ENCODE measurements at places on chromosomes 2 and 18.

- DNase-seq, result no peak
Observed at GRCh38 chr2:143139835-143140393, 10.7 kb downstream of the ARHGAP15 start.

DNA sequence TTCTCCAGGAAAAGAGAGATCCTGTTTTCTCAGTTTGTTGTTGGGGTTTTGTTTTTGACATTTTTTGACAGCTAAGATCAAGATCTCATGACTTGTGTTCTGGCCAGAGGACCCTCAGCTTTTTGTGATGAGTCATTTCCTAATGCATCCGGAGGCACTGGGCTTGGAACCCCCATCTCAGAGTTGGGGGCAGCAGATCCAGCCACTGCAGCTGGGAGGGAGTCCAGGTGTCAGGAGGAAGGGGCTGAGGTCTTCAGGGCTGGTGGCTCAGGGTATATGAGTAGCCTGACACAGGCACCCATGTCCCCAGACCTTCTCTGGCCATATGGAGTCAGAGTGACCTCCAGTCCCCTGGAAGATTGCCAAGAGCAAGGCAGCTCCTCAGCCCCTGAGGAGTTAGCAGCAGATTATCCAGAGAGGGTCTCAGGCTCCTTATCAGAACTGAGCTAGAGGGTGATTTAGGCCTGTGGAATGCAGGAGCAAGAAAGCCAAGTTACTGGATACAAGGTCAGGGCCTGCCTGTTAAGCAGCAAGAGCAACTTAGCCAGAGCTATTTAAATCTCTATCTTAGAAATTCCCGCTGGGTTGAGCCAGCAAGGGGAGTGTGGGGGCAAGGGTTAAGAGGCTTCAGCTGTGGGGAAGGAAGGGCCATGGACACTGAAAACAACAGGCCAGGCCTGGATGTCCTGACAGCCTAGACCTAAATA is 62.4 kb downstream of the TANC1 start:
- no peak for DNase-seq

- no peak for DNase-seq
Observed at GRCh38 chr2:100716581-100716980, 103.4 kb upstream of the NPAS2 start.

DNA sequence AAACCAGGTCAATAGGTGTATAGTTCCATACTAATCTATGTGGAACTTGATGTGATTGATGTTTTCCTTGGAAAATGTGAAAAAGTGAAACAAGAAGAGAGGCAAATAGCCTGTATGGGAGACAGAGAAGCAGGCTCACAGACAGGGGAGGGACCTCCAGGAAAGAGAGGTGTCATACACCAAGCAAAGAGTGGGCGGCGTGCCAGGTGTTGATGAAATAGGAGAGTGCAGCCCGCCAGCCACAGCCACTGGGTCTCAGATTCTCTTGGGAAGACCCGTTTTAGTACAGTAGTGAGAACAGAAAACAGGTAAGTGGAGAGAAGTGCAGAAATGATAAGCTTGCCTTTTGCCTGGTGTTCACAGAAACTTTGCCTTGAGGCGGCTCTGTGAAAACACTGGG is 301.9 kb downstream of the ZNF407 start:
- no peak for DNase-seq

GRCh38 chr2:118847762-118848172 is 319 bp upstream of the EN1 start:
- peak; percentile 85 for DNase-seq

DNA sequence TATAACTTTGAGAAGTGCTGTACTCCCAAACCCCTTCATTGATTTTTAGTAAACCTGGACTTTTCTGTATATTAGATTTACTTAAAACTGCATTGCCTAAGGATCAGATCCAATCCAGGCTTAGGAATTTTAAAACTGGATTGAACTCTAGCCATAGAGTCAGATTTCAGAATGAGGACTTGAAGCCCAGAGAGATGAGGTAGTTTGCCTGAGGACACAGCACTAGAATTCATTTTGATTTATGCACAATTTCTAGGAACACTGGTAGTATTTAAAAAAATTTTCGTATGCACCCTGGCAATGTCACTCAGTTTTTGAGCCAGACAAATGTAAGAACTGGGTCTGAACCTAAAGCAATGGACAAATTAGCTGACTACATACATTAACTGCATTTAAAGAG is 144.9 kb downstream of the KCTD1 start:
- DNase-seq, result no peak

DNA sequence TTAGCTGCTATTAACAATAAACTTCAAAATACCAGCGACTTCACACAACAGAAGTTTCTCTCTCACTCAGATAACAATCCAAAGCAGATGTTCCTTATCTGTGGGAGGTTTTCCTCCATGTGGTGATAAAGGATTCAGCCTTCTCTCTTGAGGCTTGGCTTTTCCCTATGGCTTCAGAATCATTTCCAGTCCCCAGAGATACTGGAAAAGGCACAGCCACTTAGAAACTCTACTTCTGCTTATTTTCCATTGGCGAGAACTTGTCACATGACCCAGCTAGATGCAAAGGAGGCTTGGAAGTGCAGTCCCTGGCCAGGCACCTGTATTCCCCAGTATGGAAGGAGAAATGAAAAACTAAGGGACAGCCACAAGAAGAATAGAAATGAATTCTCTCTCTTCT is 344.8 kb downstream of the MTX2 start:
- no peak for DNase-seq

GRCh38 chr2:144430722-144431391 is 89.1 kb downstream of the ZEB2 start:
- no peak for DNase-seq

DNA sequence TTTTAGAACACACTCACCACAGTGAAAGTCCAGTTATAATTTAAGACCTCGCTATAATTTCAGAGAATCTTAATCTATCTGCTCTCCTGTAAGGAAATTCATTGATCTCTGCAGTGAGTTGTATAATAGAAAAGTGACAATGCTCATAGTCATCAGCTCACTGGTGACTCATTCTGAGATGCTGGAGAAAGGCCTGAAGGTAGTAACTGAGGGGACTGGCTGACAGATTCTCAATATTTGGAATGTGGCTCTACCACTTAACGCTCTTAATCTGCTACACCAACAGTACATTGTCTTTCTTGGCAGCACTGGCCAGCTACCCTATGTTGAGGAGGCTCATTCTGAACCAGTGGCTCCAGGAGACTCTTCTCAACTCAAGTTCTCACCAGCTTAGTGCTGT is 246.1 kb downstream of the RPRM start:
- DNase-seq, result no peak

DNA sequence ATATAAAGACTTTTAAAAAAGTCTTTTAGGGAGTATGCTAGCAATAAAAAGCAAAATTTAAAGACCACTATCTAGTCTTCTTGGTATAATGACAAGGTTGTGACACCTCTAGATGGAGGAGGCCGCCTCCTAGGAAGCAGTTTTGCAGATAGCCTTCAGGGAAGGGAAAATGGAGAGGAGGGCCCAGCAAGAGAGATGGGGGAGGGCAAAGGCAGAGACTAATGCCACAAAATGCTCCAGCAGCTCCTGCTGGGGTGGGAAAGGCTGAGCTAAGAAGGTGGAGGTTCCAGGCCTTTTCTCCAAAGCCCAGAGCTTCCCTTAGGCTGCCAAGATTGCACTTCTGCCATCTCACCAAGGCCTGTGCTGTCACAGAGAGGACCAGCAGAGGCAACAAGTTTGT is 153.9 kb upstream of the THSD7B start:
- no peak for DNase-seq

DNA sequence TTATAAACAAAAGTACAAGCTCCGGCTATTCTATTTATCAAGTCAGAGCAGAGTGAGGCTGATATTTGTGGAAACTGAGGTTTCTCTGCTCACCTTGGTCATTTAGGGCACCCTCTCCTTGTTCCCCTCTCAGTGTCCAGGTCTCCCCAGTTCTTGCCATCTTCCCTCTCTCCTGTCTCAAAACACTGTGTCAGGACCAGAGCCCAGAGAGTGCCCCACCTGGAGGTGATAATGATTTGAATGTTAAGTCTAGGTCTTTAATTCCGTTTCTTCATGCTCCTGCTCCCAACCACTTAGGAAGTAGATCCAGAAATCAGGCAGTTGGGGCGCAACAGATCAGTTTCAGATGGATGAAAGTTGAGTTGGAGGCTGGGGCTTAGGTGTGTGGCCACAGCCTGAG is 9.2 kb upstream of the ADCY3 start:
- no peak for DNase-seq

GRCh38 chr2:110675679-110676078 is 2.2 kb downstream of the BUB1 start:
- no peak for DNase-seq

DNA sequence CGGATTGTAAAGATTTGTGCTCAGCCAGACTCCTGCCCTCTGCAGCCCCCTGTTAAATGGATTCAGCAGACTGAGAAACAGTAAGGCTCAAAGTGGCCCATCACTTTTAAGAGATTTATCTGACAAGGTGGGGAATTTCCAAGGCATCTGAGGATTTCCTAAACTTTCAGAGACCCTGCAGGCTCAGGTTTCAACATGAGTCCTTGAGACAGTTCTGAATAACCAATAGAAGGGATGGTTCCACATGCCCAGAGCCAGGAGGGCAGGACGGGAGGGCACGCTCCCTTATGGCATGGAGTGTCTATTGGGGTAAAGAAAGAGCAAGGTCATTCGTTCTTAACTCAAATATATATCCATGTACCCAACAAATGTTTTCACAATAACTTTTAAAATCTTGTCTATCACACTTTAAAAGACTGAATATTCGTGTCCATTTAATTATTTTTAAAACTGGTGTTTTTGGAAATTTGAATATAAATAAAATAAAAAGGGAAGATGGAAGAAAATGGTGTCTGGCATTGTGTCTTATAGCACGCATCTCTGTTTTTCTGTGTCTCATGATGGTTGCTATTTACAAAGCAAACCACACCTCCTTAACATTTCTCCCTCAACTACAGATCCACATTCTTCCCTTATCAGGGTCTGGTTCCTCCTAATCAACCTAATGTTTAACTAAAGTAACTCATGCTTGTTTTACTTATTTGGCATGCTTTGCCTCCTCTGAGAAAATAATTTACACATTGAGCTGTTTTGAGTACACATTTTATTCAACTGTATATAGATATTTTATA is 56.0 kb upstream of the DSG1 start:
- DNase-seq, result no peak

DNA sequence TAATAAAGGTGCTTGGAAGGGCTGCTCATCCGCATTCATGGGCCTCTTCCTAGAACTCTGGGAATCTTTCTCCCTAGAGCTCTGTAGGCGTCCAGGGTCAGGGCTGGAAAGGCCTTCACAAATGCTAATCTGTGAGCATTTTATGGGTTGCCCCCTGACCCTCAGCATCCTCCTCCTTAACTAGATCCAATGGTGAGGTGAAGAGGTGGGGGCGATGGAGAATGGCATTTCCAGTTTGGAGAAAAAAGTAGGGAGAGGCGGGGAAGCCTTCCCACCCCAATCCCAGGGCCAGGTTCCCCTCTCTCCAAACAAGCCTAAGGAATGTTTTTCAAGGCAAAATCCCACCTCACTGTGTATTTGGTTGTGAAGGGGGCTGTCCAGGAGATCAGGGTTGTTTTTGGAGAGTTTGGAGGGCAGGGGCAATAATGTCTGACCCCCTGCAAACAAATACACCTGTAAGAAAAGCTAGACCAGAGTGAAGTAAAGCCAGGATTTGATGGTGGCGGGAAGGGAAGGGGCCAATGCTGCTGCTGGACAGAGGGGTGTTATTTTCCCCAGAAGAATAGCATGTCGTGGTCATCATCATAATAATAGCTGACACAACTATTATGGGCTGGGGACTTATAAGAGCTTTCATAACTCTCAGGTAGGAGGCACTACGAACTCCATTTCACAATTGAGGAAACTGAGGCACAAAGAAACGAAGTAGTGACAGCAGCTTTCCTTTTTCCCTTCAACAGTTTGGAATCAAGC is 1.4 kb upstream of the MYCN start:
- DNase-seq, result no peak

- DNase-seq, result no peak
Observed at GRCh38 chr18:50401888-50402287, 27.0 kb downstream of the SKA1 start.

DNA sequence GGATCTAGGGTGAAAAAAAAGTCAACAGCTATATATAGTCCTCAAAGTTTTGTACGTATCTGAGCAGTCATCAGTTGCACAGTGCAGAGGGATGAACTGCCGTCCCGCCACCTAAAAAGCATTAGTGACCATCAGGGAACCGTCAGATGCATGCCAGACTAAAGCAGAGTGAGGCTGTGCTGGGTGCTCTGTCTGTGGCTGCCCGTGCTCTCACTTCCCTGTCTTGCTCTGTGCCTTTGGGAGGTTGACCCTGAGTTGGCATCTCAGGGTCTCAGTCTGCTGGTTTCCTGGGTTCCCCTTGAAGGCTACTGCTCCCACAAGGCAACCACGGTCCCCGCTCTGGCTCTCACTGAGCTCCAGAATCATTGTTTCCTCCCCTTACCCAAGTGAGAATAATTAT is 11.1 kb downstream of the CLUL1 start:
- no peak for DNase-seq

DNA sequence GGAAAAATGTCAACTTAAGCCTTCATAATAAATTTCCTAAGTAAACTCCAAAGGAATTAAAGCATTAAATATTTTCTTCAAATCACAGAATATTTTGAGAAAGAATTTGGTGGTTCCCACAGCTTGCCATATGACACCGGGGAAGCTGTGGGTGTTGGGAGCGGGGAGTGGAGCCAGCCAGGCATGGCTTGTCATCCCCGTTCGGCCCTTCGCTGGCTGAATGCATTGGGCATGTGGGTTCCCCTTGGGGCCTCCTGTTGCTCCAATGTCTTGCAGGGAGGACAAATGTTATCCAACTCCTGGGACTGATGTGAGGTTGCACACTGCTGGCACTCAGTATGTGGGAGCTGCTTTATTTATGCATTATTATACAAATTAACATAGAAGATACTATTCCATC is 18.6 kb downstream of the NGEF start:
- no peak for DNase-seq
